ENCODE measurements at places on chromosomes 1 and 21.

DNA sequence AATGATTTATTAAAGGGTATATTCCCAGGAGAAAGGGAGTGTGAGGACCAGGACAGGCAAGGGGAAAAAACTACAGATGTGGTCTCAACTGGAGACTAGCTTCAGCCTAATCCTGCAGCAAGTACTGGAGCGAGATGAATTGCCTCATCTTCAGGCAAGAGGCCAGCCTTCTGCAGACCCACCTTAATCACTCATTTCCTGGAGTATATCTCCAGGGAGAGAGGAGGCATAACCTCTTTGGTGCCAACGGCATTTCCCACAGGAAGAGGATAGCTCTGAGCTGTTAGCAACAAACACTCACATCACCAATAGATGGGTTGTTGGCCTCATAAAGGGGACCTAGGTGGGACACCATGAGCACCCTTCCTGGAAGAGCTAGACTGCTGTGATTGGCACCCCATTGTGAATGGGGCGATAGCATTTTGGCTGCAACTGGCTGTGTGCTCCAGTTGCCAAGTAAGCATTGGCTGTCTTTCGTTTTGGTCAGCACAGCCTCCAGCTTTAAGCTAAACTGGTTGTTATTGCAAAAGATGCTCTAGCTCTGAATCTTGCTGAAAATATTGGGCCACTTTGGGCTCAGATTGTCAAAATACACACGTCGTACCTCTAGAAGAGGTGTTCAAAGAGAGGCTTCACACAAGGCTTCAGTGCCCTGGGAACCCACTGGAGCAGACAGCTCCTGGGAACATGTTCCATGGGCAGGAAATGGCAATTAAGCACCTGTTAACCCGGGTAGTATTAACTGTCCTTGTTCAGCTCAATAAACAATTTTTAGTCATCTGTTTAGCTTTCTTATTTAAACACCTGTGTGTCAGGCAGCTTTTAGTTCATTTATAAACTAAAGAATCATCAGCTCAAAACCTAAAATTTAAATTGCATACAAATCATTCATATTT is 314.8 kb upstream of the C1orf87 start:
- no peak for DNase-seq

- DNase-seq = peak; percentile 59
Measured at GRCh38 chr21:44464351-44464750, 9.0 kb downstream of the LRRC3 start.

GRCh38 chr21:45932922-45933502 is 48.6 kb upstream of the COL6A1 start:
- no peak for DNase-seq

DNA sequence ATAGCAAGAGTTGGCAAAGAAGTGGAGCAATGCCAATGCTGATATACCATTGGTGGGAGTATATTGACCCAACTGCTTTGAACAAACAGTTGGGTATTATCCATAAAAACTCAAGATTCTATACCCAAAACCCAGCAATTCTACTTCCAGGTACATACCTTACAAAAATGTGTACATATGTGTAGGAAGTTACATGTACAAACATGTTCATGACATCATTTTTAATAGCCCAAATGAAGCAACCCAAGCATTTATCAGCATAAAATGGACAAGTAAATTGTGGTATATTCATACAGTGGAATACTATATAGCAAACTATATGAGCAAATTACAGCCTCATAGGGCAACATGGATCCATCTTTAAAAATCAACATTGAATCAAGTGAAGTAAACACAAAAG is 20.9 kb downstream of the RWDD3 start:
- no peak for DNase-seq

GRCh38 chr1:65476327-65476726 is 55.9 kb downstream of the LEPR start:
- no peak for DNase-seq

DNA sequence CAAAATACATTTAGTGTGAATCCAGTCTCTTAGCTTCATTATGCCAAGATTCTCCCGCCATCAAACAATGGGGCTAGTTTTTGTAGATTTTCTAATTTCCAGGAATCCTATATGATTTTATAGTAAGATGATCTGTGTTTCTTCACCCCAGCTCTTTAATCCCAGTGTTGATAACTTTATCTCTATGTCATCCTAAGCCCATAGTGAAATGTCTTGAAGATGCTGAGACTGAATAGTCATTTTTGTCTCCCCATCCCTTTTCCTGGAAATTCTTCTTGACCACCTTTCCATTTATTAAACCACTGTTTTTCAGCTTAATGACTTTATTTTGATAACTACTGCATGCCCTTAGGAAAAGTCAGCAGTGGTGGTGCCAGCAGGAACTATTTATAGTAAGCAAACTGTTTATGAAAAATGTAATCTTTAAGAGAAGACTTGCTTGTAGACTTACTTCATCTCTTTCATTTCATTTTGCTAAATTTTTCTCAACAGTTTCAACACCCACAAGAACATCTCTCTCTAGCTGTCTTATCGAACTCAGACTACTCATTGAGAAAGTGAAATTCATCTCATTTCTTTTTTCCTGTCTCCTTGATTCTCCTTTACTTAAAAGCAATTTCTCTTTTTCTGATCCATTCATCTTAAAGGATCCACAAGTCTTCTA is 116.6 kb downstream of the NTMT2 start:
- DNase-seq = no peak

GRCh38 chr1:93756657-93757056 is 75.0 kb upstream of the BCAR3 start:
- no peak for DNase-seq

DNA sequence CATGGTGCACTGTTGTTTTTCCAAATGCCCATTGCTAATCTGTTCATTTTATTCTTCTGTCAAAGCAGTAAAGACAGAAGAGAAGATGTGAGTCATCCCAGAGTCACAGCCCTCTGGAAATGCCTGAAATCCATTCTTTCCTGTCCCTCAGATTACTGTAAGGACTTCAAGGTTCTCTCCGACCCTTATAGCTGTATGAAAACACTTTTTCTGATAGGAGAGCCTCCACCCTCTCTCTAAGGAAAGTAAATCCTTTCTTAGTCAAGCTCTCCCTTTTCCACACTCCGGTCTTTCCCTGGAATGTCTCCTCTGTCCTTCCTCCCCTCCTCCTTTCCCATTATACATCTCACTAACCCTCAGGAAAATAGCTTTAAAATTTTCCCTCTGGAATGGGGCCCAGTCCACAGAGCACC is 3.5 kb upstream of the PRDX6 start:
- no peak for DNase-seq
